ENCODE measurements at places on chromosomes 12 and 14.

DNA sequence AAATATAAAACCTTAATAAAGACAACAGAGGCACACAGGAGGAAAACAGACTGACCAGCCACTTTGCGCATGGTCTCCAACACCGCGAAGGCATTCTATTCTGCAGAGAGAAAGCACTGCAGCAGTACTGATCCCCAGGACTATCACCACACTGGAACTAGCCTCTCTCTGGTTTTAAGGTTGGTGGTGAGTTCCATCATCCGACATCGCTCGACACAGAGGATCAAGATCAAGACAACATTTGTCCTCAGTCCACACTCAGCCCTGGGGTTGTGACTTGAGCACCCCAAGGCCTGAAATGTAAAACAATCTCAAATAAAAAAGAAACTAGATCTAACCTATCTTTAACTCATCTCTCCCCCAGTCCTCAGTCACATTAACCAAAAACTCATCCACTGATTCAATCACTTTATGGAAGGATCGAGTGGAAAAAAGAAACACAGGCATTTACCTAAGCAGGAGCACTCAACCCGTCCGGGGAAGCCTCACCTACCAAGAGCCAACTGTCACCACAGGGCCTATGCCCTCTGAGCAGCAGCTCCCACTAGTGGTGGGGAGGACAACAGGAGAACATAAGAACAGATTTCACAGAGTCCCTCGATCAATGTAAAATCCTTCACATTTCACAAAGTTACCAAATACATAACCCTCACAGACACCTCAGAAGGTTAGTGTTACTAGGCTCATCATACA is 17.7 kb downstream of the STXBP6 start:
- no peak for DNase-seq

GRCh38 chr14:65880507-65880906 is 468.0 kb downstream of the FUT8 start:
- no peak for DNase-seq

DNA sequence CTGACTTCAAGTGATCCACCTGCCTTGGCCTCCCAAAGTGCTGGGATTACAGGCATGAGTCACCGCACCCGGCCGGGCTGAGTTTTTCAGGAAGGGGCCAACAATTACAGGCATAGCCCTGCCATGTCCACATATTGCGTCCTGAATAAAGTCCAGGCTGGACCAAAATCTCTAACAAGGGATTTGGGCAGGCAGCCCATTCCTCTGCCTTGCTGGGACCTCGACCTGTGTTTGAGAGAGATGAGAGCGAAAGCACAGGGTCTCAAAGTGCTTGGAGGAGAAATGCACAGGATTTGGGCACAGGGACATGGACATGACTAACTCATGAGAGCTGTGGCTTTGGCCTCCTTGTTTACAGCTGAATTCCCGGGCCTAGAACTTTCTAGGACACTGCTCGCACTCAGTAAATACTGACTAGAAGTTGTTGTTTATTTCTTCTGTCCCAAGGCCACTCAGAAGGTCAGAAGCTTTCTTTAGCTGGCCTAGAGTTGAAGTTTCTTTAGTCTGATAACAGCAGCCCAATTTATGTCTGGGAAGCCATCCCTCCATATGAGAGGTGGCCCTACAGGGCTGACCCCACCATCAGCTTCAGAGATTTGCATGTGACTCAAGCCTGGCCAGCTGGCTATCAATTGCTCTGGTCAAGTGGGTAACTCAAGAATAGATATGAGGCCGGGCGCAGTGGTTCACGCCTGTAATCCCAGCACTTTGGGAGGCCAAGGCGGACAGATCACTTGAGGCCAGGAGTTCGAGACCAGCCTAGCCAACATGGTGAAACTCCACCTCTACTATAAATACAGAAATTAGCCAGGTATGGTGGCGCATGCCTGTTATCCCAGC is 11.7 kb downstream of the CAMKK2 start:
- no peak for DNase-seq

DNA sequence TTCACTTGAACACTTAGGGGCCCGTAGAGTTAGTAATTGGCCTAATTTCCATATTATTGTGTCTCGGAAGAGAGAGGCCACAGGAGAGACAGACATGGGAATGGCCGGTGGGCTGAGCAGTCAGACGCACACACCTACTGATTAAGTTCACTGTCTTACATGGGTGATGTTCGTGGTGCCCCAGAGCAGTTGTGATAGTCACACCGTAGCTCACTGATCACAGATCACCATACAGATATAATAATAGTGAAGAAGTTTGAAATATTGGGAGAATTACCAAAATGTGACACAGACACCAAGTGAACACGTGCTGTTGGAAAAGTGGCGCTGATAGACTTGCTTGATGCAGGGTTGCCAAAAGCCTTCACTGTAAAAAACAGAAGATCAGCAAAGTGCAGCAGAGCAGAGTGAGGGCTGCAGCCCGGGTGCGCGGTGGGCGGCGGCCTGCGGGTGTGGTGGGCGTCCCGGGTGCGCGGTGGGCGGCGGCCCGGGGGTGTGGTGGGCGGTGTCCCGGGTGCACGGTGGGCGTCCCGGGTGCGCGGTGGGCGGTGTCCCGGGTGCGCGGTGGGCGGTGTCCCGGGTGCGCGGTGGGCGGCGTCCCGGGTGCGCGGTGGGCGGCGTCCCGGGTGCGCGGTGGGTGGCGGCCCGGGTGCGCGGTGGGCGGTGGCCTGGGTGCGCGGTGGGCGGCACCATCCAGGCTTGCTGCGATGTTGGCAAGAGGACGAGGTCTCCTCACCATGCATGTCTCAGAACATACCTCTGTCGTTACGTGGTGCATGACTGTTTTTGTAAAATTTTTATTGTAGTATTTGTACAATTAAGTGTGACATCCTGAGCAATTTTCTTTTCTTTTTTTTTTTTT is 34.3 kb upstream of the TEX22 start:
- no peak for DNase-seq

- no peak for DNase-seq
Observed at GRCh38 chr14:100688598-100689461, 37.9 kb upstream of the DLK1 start.

GRCh38 chr12:30200864-30201263 is 417.1 kb upstream of the TMTC1 start:
- DNase-seq: no peak

GRCh38 chr14:62614122-62614521 is 431.1 kb downstream of the KCNH5 start:
- DNase-seq: no peak

- no peak for DNase-seq
Observed at GRCh38 chr12:95342008-95342407, 124.4 kb downstream of the VEZT start.

DNA sequence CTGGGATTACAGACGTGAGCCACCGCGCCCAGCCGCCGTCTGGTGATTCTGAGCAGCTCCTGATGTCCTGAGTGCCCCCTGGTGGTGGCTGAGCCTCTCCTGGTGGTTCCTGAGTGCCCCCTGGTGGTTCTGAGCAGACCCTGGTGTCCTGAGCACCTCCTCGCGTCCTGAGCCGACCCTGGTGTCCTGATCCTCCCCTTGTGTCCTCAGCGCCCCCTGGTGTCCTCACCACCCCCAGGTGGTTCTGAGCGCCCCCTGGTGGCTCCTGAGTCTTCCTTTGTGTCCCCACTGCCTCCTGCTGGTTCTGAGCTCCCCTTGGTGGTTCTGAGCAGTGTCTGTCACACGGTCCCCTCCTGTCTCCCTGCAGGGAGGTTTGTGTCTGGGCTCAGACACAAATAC is 1304.9 kb downstream of the TMEM121 start:
- no peak for DNase-seq

DNA sequence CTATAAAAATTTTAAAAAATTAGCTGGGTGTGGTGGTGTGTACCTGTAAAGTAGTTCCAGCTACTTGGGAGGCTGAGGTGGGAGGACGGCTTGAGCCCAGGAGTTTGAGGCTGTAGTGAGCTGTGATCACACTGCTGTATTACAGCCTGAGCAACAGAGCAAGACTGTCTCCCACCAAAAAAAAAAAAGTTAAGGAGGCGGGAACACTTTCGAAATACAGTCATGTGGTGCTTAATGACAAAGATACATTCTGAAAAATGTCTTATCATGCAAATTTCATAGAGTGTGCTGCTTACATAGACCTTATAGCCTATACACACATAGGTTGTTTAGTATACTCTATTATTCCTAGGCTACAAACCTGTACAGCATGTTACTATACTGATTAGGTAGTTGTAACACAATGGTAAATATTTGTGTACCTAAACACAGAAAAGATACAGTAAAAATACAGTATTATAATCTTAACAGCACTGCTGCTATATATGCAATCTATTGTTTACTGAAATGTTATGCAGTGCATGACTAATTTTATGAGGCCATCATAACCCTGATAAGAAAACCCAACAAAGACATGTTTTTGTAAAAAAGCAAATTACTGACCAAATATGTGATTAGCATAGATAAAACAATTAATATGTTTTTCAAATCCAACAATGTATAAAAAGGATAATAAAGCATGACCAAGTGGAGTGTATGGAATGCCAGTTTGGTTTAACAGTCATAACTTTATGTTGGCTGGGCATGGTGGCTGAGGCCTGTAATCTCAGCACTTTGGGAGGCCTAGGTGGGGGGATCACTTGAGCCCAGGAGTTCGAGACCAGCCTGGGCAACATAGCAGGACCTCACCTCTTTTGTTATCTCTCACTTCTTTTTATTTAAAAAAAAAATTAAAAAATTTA is 11.4 kb downstream of the EIF2S1 start:
- no peak for DNase-seq

All from C1 segment of cervical spinal cord (tissue), 14 donors.